ENCODE measurements at places on chromosomes 5 and 9.

DNA sequence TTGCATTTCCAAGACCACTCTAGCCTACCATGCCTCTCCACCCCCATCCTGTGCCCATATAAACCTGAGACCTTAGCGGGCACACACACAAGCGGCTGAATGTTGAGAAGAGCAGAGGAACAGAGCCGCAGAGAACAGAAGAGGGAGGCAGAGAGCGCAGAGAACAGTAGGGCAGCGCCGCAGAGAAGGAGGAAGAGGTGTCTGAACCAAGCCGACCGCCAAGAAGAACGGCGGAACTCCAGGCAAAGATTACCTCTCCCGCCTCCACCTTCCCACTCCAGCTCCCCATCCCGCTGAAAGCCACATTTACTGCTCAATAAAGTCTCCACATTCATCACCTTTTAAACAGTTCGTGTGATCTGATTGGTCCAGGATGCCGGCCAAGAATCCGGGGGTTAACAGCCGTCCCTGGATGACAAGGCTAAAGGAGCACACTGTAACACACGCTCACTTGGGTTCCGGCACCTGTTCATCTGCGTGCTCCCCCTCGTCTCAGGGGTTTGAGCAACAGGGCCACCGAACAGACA is 33.2 kb downstream of the GRIN3A start:
- DNase-seq: no peak

GRCh38 chr5:3301306-3301705 is 294.3 kb upstream of the IRX1 start:
- DNase-seq: no peak

- DNase-seq: no peak
These were observed 202.5 kb upstream of the TRIM32 start for GRCh38 chr9:116484492-116485061.

- DNase-seq: no peak
These were observed 98.4 kb upstream of the ERCC6L2 start for GRCh38 chr9:95777136-95777535.

DNA sequence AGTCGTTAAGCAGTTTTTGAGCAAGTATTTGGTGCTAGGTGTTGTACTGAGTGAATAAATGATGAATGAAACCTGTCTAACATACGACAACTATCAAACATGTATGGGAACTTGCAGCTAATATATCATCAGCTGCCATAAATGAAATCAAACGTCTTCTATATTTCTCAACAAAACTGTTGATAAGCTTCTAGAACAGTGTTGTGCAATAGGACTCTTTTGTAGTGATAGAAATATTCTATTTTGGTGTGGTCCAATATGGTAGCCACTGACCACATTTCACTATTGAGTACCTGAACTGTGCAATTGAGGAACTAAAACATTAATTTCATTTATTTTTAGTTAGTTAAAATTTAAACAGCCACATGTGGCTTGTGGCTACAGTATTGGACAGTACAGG is 16.3 kb upstream of the FYB1 start:
- no peak for DNase-seq

DNA sequence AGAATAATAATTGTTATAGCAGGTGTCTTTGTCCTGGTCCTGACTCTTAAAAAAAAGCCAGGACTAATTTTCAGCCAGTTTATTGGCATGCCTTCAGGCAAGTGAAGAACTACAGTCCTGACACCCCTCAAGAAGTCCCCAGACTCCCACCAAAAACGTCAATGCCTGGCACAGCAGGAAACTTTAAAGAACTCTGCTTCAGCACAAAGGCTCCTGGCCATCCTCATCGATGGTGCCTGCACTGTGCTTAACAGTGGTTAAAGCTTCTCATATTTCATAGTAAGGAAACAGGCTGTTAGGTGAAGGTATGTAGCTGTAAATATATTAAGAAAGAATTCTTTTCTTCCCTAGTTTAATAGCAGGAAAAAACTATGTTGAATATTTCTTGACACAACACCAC is 280.1 kb upstream of the PUM3 start:
- no peak for DNase-seq
